A549 treated with ZK216348 at 1 μM for 4 hours (cell line): ENCODE measurements at places on chromosomes 13 and 19. TPM values are rescaled to one million over a fixed set of nuclear protein-coding genes. Genes with fewer than 3 reads are reported as not detected.

Gene CACNG8
- total RNA-seq = 0.83 to 1.4 TPM (median 1.4 TPM) in 5 replicates

Gene PSG7
- 0.14 to 0.29 TPM in 2 of 5 replicates, not detected in the others for total RNA-seq

Gene N4BP2L1
- 0.35 to 0.88 TPM (median 0.51 TPM) in 4 of 5 replicates, not detected in the other for total RNA-seq

Gene SHISA7
- total RNA-seq = not detected in 5 replicates

Gene TNFRSF19
- 2.4 to 4.0 TPM (median 3.5 TPM) in 5 replicates for total RNA-seq

Gene ZNF8
- 0.93 to 1.4 TPM (median 1.1 TPM) in 5 replicates for total RNA-seq

Gene FBXO27
- total RNA-seq = 2.7 to 7.5 TPM (median 4.6 TPM) in 5 replicates

Gene PPM1N
- total RNA-seq = 5.5 to 7.8 TPM (median 7.1 TPM) in 5 replicates

Gene CAMSAP3
- 2.4 to 6.9 TPM (median 4.3 TPM) in 5 replicates for total RNA-seq

Gene ZNF439
- total RNA-seq = not detected in 5 replicates
